Airway epithelial cell (primary cell): ENCODE measurements at places on chromosomes 11 and 22. TPM values are rescaled to one million over a fixed set of nuclear protein-coding genes. Genes with fewer than 3 reads are reported as not detected.

Gene PDGFB
- 3.0 and 3.3 TPM in 2 replicates for total RNA-seq

Gene SLCO2B1
- 0.07 and 0.09 TPM in 2 replicates for total RNA-seq

Gene KRTAP5-10
- not detected in 2 replicates for total RNA-seq

Gene TBX1
- 21.6 and 34.4 TPM in 2 replicates for total RNA-seq

Gene F2
- total RNA-seq: not detected in 2 replicates

Gene MS4A6A
- total RNA-seq: not detected in 2 replicates

Gene CCDC87
- total RNA-seq: 0.14 and 0.23 TPM in 2 replicates

Gene EHF
- 99.6 and 160 TPM in 2 replicates for total RNA-seq

Gene OR51B5
- total RNA-seq: not detected in 2 replicates

Gene DBX1
- total RNA-seq: not detected in 2 replicates

Gene ATG16L2
- total RNA-seq: 6.2 and 9.6 TPM in 2 replicates

Gene ZNF70
- 1.4 and 1.6 TPM in 2 replicates for total RNA-seq

Gene DRG1
- total RNA-seq: 78.3 and 81.9 TPM in 2 replicates

Gene PCNX3
- 33.0 and 43.0 TPM in 2 replicates for total RNA-seq

Gene DEFB131B
- not detected in 2 replicates for total RNA-seq

Gene OR2AT4
- not detected in 2 replicates for total RNA-seq

Gene ALX4
- total RNA-seq: not detected in 2 replicates

Gene SCO2
- total RNA-seq: 1.8 TPM in 1 of 2 replicates, not detected in the other

Gene PHOX2A
- total RNA-seq: not detected in 2 replicates

Gene HBG1
- total RNA-seq: not detected in 2 replicates

Gene JHY
- total RNA-seq: 1.3 and 2.3 TPM in 2 replicates

Gene OR10G4
- not detected in 2 replicates for total RNA-seq

Gene BACE1
- 12.3 and 13.1 TPM in 2 replicates for total RNA-seq

Gene GPHA2
- not detected in 2 replicates for total RNA-seq

Gene VPREB1
- not detected in 2 replicates for total RNA-seq

Gene TNRC6B
- 7.7 and 15.7 TPM in 2 replicates for total RNA-seq

Gene CCDC179
- not detected in 2 replicates for total RNA-seq

Gene HBE1
- total RNA-seq: not detected in 2 replicates

Gene RNF141
- 44.7 and 53.4 TPM in 2 replicates for total RNA-seq

Gene ROM1
- total RNA-seq: 1.7 and 3.5 TPM in 2 replicates

Gene MB
- not detected in 2 replicates for total RNA-seq

Gene FXYD2
- total RNA-seq: not detected in 2 replicates

Gene LRRN4CL
- 0.09 and 0.28 TPM in 2 replicates for total RNA-seq

Gene A4GALT
- 17.9 and 27.7 TPM in 2 replicates for total RNA-seq

Gene SAC3D1
- total RNA-seq: 32.7 and 34.4 TPM in 2 replicates

Gene LMO1
- not detected in 2 replicates for total RNA-seq

Gene MMP11
- 0.46 and 1.3 TPM in 2 replicates for total RNA-seq

Gene CACNA1I
- 0.07 and 0.14 TPM in 2 replicates for total RNA-seq

Gene MS4A12
- total RNA-seq: not detected in 2 replicates

Gene DRICH1
- total RNA-seq: not detected in 2 replicates

Gene HSPB2
- not detected in 2 replicates for total RNA-seq

Gene SLC6A5
- total RNA-seq: not detected in 2 replicates

Gene GGTLC2
- not detected in 2 replicates for total RNA-seq

Gene HTR3B
- total RNA-seq: not detected in 2 replicates

Gene EXPH5
- 4.8 and 8.7 TPM in 2 replicates for total RNA-seq

Gene NAV2
- 21.4 and 24.5 TPM in 2 replicates for total RNA-seq

Gene ARFGAP2
- total RNA-seq: 90.6 and 118 TPM in 2 replicates

Gene HEPN1
- not detected in 2 replicates for total RNA-seq

Gene RSF1
- total RNA-seq: 16.3 and 40.6 TPM in 2 replicates

Gene MRGPRE
- not detected in 2 replicates for total RNA-seq

Gene OR2D2
- not detected in 2 replicates for total RNA-seq

Gene BARX2
- 25.7 and 30.1 TPM in 2 replicates for total RNA-seq
